ENCODE measurements at places on chromosomes 1 and 21. TPM values are rescaled to one million over a fixed set of nuclear protein-coding genes. Genes with fewer than 3 reads are reported as not detected.

DNA sequence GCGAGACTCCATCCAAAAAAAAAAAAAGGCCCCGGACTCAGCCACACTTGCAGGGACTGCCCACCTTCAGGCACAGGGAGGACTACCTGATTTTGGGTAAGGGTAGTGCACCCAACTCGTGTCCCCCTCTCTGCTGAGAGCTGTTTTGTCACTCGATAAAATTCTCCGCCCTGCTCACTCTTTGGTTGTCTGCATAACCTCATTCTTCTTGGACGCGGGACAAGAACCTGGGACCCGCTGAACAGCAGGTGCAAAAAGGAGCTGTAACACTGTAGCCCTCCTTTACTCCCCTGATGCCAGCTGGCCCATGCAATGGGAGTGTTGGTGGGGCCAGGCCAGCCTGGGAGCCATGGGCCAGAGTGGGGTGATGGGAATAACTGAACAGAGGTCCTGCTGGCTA, 10.6 kb downstream of the S100B start:
- H3K27ac ChIP-seq: no peak overlapping the region
- H3K4me1 ChIP-seq: peaks cover 4% of the 10 kb centered on the region
- peaks cover 15% of the 10 kb centered on the region for H3K36me3 ChIP-seq
- H3K27me3 ChIP-seq: no peaks in the 10 kb centered on the region

DNA sequence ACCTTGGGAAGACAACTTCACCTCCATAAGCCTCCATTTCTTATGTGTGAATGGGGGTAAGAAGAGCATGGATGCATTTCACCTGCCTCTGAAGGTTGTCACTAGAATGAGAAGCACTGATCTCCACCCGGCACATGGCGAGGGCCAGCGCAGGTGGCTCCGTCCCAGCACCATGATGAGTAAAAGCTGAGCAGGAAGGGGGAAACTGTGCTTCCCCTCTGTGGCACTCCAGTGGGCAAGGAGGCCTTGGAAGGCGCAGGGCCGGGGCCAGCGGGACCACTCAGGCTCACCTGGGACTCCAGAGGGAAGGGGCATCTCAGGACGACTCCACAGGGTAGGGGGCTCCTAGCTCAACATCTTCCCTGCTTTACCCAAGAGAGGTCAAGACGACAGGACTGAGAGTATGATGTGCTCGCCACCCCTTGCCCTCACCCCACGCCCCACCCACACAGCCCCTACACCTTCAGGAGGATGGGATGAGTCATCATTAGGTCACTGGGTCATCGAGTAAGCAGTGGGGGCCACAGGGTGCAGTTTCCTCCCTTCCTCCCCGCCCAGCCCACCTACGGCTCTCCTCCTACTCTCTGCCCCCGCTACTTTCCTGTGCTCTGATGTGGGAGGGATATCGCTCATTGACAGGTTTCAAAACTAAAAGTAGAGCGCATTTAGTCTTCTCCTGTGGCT, 112.1 kb downstream of the HIVEP3 start:
- H3K27me3 ChIP-seq: no peaks in the 10 kb centered on the region
- DNase-seq: peak; percentile 60
- peak overlapping the region; percentile 84 for H3K27ac ChIP-seq

DNA sequence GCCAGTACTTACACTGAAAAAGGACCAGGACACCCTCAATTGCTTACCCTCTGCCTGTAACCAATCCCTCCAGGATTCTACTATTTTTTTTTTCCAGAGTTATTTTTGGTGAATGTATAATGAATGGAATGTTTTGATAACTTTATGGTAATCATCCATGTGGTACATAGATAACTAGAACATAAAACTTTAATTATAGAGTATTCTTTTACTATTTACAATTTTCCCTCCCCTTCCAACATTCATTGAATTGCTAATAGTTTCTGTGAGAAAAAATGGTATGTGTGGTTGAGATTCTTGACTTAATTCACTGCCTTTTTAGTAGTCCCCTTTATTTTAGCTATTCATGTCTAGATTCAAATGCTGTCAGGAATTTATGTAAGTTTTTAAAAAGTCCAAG, 164.6 kb downstream of the CYYR1 start:
- H3K27me3 ChIP-seq: peaks cover 5% of the 10 kb centered on the region
- no peak for DNase-seq
- no peak overlapping the region for H3K4me3 ChIP-seq
- no peaks in the 10 kb centered on the region for H3K36me3 ChIP-seq

DNA sequence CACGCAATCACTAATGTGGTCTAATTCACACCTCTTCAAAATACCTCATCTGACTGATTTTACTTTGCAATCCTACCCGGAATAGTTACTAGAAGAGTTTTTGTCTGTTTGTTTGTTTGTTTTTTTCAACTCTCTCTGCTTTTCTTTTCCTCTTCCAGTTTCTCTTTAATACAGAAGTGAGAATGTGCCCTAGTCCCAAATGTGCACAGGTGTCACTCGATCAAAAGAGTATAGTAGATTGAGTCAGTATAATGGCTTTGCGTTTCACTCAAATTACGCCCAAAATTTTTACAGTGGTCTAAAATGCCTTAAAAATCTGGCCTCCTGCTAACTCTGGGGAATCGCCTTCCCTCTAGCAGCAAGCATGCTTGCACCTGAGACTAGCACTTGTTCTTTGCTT, 1536.8 kb downstream of the KCNT2 start:
- no peak overlapping the region for H3K4me3 ChIP-seq
- H3K36me3 ChIP-seq: no peaks in the 10 kb centered on the region
- no peak overlapping the region for H3K27ac ChIP-seq
- no peak for DNase-seq
- no peaks in the 10 kb centered on the region for H3K4me1 ChIP-seq
- H3K27me3 ChIP-seq: no peaks in the 10 kb centered on the region

DNA sequence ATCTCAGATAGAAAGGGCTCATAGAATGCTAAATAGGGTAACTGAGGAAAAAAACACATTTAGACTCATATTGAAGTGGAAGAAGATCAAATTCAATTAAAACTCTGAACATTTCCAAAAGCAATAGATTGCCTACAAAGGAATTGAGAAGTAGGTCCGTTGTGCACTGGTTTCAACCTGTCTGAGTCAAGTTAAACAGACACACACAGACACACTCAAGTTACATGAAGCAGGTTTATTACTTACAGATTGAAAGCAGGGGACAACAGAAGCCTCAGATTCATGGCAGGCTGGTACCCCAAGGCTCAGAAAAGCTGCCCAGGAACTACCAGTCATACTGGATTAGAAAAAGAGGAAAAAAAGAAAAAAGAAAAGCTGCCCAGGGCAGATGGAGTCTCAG, 20.7 kb upstream of the S100A2 start:
- H3K27me3 ChIP-seq: peaks cover 23% of the 10 kb centered on the region
- H3K36me3 ChIP-seq: no peaks in the 10 kb centered on the region

DNA sequence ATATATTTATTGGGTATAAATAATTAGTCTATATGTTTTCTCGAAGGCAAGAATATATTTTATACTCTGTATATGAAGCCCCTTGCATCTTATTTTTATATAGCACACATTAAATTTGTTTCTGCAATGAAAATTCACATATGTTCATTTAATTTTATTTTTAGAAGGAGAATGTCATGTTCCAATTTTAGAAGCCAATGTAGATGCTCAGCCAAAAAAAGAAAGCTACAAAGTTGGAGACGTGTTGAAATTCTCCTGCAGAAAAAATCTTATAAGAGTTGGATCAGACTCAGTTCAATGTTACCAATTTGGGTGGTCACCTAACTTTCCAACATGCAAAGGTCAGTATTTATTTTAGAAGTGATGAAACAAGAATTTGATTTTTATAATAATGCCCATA, 16.6 kb downstream of the CFHR5 start:
- H3K4me1 ChIP-seq: no peaks in the 10 kb centered on the region
- H3K4me3 ChIP-seq: no peak overlapping the region
- peaks cover 2% of the 10 kb centered on the region for H3K27me3 ChIP-seq
- H3K36me3 ChIP-seq: no peaks in the 10 kb centered on the region
- no peak overlapping the region for H3K27ac ChIP-seq

DNA sequence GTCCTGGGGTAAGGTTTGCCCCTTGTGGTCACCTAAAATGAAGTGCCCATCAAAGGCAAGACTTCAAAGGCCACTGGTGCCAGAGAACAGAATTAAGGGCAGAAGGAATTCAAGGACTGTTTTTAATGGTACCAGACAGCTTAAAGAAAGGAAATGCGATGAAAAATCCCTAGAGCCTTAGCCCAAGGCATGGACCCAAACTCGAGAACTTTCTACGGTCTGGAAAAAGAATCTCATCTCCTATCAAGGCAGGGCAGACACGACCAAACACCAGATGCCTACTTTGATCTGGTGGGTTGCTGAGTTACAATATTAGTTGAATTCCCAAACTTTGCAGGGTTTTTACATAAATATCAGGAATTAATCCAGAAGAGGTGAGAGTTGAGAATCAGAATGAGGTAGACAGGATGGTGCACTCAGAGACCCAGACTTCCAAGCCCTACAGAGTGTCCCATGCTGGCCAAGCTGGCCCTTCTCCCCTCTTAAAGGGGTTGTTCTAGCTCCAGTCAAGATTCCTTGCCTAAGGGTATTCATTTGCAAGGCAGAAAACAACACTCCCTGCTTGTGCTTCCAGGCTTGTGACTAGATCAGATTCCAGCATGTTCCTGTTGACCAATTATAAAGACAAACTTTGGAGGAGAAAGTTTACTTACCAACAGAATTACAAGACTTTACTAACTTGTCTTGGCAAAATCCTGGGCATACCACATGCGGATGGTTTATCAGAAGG, 48.0 kb downstream of the EDN2 start:
- H3K27me3 ChIP-seq: peaks cover 16% of the 10 kb centered on the region
- no peaks in the 10 kb centered on the region for H3K4me1 ChIP-seq
- no peaks in the 10 kb centered on the region for H3K36me3 ChIP-seq
- H3K4me3 ChIP-seq: no peak overlapping the region
- H3K27ac ChIP-seq: no peak overlapping the region

DNA sequence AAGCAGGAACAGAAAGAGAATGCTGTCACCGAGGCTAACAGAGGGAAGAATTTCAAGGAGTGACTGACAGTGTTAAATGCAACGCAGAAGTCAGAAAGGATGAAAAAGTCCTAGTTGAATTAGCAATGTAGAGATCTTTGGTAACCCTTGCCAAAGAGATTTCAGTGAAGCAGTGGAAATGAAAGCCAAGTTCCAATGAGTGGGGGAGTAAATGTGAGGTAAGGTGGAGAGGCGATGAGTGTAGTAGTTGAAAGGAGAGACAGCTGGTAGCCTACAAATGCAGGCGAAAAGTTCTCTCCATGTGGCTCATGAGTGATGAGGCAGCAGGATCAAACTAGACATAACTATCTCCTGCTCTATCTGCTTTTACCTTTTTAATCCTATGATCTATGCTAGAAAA, 74.6 kb upstream of the IPO9 start:
- H3K36me3 ChIP-seq: no peaks in the 10 kb centered on the region
- H3K4me1 ChIP-seq: peaks cover 13% of the 10 kb centered on the region
- DNase-seq: no peak
- H3K4me3 ChIP-seq: no peak overlapping the region

- no peaks in the 10 kb centered on the region for H3K4me1 ChIP-seq
- DNase-seq: no peak
- H3K4me3 ChIP-seq: no peak overlapping the region
- H3K36me3 ChIP-seq: no peaks in the 10 kb centered on the region
Observed at GRCh38 chr21:31862078-31862477, 10.7 kb upstream of the HUNK start.

DNA sequence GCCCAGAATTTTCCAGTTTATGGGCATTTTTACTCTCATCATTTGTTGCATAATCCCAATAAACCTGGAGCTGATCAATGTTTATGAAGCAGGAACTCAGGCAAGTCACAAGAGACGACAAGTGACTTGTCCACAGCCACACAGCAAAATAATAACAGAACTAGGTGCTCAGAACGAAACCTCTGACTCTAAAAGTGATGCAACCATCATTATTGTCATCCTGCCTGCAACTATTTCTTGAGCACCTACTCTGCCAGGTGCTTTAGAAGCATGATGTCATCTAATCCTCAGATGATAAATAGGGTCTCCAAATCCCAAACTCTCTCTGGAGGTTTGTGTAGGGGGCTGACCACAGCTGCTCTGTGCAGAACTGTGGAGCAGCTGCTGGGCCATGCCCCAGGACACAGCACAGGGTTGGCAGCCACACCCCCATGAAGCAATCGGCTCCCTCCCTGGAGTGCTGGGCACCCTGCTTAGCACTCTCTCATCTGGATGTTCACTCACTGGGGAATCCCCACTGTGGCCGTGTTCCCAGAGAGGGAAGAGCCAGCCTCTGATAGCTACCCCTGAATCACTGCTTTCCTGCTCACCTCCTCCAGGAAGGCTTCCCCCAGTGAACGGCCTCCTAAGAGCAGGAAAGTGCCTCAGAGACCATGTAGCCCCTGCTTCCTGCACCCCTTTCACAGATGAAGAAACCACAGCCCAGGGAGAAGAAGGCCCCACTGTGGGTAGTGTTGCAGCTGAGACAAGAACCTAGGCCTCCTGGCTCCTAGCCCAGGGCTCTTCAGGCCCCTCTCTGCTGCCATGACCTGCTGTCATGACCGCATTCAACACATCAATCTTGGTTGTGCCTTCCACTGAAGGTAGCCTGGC, 2.1 kb downstream of the TTC22 start:
- peak overlapping the region; percentile 13 for H3K27ac ChIP-seq
- peak overlapping the region; percentile 82 for H3K4me3 ChIP-seq
- H3K4me1 ChIP-seq: peaks cover 25% of the 10 kb centered on the region
- no peak for DNase-seq

- peak overlapping the region; percentile 92 for H3K27ac ChIP-seq
- peaks cover 75% of the 10 kb centered on the region for H3K4me1 ChIP-seq
- H3K4me3 ChIP-seq: peak overlapping the region; percentile 83
- H3K36me3 ChIP-seq: peaks cover 14% of the 10 kb centered on the region
- DNase-seq: no peak
- H3K27me3 ChIP-seq: no peaks in the 10 kb centered on the region
Observed at GRCh38 chr1:156490401-156491032, 10.1 kb downstream of the MEF2D start.

GRCh38 chr1:107358619-107359327, 217.9 kb downstream of the NTNG1 start:
- H3K4me1 ChIP-seq: no peaks in the 10 kb centered on the region
- no peaks in the 10 kb centered on the region for H3K27me3 ChIP-seq
- no peaks in the 10 kb centered on the region for H3K36me3 ChIP-seq

DNA sequence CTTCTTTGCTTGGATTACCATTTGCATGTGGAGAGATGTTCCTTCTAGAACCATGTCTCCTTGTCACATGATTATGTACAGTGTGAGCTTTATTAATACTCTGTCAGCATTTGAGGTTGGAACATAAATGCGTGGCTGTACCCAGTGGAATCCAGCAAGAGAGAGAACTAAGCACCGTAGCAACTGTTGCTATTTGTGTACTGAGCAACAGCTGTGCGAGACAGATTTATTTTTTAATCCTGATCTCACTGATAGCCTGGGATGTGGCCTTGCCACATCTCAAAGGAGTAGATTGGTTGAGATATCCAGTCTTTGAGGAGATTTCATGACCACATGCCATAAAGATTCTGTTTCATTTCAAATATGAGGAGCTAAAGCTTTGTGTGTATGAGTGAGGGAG, 43.4 kb downstream of the KIF1B start:
- no peak for DNase-seq
- H3K4me3 ChIP-seq: no peak overlapping the region
- H3K4me1 ChIP-seq: peaks cover 4% of the 10 kb centered on the region
- no peak overlapping the region for H3K27ac ChIP-seq
- peaks cover 4% of the 10 kb centered on the region for H3K36me3 ChIP-seq

FMO4 gene
- total RNA-seq: 3.5 TPM

CFAP107 gene
- total RNA-seq: not detected

SH2D2A gene
- 89.2 TPM for total RNA-seq

SLC9C2 gene
- total RNA-seq: not detected
